ENCODE measurements at places on chromosomes 3 and 15.

- DNase-seq, result no peak
Measured at GRCh38 chr3:126537116-126537729, 13.3 kb downstream of the CHST13 start.

DNA sequence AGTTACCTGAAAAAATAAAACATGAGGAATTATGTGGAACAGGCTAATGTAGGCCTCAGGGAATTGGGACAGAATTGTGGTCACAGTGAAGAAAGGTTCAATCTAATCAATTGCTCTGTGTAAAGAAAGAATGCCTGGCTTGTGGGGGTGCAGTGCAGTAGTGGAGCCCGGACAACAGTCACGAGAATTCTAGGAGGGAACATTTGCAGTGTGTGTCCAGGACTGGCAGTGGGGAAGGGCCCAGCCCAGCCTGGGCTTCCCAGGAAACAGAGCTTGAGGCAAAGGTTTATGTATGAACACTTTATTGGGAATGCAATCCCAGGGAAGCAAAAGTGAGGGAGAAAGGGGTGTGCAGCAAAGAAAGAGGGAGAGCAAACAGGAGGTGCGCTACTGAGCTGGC is 29.2 kb upstream of the CTDSPL start:
- no peak for DNase-seq

DNA sequence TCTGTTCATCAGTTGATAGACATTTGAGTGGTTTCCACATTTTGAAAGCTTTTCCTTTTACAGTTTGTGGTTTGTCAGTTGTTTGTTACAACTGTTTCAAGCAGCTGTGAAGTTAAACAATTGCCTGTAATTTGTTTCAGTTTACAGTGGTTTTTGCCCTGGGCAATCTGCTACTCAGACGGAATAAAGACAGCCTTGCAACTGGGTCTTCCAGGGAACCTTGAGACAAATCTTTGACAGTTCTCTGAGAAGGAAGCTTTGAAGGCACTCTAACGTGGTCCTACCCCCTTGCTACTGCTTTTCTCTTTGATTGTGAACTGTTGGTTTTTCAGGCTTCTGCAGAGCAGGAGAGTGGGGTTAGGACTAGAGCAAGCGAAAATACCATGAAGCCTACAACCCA is 28.0 kb downstream of the LRRC28 start:
- no peak for DNase-seq

DNA sequence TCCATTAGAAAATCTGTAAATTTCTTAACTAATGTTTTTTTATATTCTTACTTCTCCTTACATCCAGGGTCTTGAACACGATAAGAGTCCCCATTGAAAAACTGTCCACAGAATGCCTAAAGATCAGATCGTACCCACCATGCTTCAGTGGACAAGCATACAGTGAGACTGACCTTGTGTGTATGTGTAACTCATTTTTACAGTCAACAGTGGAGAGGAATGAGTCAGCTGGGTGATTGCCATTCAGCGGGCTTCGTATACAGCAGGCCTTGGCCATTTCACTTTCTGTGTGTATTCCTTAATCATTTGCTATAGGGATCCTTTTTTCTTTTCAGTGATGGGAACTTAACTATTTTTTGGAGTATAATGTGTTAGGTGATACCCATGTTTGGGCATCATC is 10.6 kb downstream of the PARP14 start:
- DNase-seq, result no peak

DNA sequence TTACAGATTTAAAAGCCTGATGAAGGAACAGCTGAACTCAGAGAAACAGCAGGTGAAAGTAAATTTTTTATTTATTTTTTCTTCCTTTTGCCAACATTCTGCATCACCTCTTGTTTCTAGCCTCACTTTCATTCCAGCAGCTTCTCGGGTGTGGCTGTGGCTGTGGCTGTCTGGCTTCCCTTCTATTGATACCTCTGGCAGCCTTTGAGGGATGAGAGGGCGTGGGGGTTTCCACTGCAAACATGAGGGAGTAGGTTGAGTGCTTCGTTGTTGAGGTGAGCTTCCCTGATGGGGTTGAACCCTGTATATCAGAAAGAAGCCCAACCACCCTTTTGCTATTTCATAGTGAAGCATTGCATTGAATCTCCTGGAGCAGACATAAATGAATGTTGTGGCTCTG is 6.2 kb upstream of the TMC3 start:
- no peak for DNase-seq

DNA sequence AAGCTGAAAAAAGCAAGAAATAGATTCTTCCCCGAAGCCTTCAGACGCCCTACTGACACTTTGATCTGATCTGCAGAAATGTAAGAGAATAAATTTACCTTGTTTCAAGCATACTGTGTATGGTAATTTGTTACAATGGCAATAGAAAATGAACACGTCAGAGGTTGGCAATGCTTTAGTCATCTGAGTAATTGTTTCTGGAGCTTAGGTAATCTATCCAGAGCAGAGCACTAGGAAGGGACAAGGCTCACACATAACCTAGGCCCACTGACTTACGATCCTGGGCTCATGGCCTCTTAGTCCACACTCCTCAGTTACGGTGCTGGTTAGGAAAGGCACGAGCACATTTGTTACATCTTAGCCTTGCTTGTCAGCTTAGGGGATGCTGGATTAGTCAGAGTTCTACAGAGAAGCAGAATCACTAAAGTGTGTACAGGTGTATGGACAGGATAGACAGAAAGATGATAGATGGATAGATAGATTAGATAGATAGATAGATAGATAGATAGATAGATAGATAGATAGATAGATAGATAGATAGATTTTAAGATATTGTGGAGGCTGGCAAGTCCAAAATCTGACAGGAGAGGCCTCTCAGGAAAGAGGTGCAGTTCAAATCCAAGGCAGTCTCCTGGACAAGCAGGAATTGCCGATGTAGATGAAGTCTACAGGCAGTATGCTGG is 46.8 kb upstream of the TBC1D23 start:
- DNase-seq, result no peak

DNA sequence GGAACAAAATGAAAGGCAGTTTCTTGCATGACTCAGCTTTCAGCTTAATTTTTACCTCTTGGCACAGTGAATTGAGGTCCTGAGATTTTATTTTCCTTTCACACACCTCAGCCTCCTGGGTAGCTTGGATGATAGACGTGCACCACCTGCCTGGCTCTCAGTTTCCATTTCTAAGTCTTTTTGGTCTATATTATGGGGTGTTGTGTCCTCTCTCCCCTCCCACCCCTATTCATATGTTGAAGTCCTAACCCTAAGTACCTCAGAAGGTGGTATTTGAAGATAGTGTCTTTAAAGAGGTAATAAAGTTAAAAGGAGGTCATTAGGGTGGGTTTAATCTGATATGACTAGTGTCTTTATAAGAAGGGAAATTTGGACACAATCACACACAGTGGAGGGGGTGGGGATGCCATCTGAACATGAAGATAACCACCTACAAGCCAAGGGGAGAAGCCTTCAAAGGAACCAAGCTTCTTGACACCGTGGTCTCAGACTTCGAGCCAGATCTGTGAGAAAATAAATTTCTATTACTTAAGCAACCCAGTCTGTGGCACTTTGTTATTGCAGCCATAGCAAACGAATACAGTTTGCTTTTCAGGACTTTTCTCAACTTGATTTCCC is 85.2 kb downstream of the STRIT1 start:
- no peak for DNase-seq
